ENCODE measurements at places on chromosomes 11 and 22.

GRCh38 chr11:850775-851763 lies 8.4 kb downstream of the TSPAN4 start:
- DNase-seq: peak; percentile 56

DNA sequence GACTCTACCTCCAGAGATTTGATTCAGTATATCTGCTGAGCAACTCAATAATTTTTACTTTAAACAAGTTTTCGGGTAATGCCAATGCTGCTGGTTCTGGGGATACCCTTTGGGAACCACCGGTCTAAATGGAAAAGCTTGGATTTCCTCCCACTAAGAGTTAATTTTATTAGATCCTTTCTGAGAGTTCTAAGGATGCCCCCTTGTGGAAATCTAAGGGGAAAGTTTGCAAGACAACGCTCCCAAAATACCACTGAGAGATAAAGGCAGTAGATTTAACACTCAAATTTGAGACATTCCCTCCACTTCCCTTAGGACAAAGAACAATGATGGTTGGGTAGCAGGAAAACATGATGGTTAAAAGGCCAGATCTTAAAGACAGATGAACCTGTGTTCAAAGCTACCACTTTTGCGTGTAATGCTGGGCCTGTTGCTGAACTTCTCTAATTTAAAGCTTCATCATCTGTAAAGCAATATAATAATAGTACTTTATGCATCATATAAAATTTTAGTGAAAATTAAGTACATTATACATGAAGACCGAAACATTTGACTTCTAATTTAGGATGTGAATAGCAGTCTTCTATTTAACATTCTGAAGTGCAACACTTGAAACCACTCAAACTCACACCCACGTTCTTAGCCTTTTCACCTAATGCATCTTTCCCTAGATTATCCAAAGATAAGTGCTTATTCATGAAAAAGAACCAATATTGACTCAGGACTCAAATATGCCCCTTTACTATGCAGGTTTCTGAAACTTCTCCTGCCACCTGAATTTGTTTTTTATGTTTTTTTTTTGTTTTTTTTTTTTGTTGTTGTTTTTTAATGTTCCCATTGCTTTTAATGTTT lies 110.1 kb upstream of the LUZP2 start:
- peak; percentile 4 for DNase-seq

GRCh38 chr11:3159296-3160190 lies 5.6 kb downstream of the OSBPL5 start:
- no peak for DNase-seq

DNA sequence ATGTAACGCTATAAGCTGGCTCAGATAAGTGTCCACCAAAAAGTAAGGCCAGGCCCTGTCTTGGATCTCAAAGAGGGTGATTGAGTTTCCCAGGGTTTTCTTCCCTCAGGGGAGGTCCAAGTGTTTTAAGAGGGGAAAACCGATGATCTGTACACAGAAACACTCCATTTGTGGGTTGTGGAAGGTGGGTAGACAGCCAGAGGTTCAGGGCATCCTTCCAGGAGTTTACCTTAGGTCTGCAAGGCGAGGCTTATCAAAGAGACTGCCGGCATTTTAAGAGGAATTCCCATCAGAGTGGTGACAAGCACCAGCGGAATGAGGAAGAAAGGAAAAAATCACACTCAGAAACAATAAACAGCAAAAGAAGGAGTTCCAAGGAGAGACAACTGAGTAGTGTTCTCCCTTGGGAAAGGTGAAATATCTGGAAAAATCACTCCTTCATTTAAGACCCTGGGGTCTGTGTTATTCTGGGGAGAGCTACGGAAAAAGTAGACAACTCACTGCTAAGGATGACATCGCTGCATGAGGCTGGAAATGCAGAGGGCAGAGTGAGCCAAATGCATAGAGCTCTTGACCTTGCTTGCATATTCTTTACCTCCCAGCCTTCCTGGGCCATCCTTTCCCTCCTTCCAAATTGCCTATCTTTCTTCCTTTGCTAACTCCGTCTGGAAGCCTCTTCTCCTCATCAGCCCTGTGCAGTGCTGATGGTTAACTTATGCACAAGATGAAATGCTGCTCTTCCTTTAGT lies 22.1 kb upstream of the MMP7 start:
- DNase-seq: no peak

- DNase-seq: no peak
Measured at GRCh38 chr11:66529069-66529468, 16.8 kb downstream of the ZDHHC24 start.

- peak; percentile 20 for DNase-seq
Measured at GRCh38 chr11:45994371-45995341, 72.2 kb downstream of the LARGE2 start.

DNA sequence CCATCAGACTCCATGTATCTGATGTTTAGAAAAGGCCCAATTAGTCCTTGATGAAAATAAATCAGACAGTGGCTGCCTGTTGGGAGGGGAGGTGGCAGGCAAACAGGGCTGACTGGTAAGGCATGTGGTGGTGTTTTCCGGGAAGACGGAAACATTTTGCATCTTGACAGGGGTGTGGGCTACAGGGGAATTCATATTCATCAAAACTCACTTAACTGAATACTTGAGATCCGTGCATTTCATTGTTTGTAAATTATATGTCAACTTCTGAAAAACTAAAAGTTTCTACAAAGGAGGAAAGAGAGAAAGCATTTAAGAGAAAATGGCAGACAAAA lies 10.1 kb upstream of the MOB2 start:
- DNase-seq: no peak

- no peak for DNase-seq
Measured at GRCh38 chr11:124879493-124880289, 14.5 kb downstream of the ROBO3 start.

DNA sequence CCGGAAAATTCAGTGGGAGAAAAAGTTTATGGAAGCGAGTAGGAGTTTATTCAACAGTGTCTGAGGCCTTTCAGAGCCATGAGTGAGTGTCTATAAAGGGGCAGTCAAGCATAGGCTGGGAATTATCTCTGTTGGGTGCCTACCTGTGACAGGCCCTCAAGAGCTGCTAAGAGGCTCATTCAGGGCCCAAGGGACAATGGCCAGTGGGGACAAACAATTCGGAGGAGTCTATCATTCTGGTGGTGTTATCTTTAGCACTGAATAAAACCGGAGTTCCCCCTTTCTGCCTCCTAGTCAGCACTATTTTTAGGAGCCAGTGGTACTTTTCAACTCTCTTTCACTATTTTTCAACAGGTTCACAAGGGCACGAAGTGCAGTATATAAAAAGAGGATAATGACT lies 89.5 kb upstream of the HTATIP2 start:
- no peak for DNase-seq

DNA sequence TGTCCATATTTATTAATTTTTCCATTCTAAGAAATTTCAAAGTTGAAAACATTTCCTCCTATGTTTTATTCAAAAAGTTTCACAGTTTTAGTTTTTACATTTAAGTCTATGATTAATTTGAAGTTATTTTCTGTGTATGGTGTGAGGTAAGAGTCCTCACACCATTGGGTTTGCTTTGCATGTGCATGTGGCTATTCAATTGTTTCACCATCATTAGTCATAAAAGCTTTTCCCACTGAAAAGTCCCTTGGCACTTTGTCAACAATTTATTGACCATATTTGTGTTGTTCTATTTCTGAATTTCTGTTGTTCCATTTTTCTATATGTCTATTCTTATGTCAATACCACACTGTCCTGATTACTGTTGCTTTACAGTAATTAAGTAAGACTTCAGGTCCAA lies 186.5 kb downstream of the KIF18A start:
- DNase-seq: no peak
